ENCODE measurements at places on chromosomes 12 and 14. TPM values are rescaled to one million over a fixed set of nuclear protein-coding genes. Genes with fewer than 3 reads are reported as not detected.

Gene BORCS5
- total RNA-seq, result 13.9 TPM

DNA sequence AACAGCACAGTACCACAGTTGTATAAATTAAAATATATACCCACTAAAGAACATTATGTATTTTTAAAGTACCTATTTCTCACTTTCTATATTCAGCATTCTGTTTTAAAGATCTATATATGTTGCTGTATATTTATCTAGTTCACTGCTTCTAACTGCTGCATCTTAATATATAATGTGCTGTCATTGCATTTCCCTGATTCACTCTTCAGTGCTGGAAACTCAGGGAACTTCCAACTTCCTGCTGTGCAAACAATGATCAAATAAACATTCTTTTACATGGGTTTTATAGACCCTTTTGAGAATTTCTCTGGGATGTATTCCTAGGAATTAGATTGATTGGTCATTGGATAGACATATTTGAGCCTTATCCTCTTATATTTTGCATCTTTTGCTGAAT lies 379.1 kb downstream of the APAF1 start:
- H3K27ac ChIP-seq, result no peak overlapping the region
- H3K4me3 ChIP-seq, result no peak overlapping the region
- H3K4me1 ChIP-seq, result no peaks in the 10 kb centered on the region
- H3K36me3 ChIP-seq, result peaks cover 7% of the 10 kb centered on the region
- no peak for DNase-seq
- H3K27me3 ChIP-seq, result no peaks in the 10 kb centered on the region

DNA sequence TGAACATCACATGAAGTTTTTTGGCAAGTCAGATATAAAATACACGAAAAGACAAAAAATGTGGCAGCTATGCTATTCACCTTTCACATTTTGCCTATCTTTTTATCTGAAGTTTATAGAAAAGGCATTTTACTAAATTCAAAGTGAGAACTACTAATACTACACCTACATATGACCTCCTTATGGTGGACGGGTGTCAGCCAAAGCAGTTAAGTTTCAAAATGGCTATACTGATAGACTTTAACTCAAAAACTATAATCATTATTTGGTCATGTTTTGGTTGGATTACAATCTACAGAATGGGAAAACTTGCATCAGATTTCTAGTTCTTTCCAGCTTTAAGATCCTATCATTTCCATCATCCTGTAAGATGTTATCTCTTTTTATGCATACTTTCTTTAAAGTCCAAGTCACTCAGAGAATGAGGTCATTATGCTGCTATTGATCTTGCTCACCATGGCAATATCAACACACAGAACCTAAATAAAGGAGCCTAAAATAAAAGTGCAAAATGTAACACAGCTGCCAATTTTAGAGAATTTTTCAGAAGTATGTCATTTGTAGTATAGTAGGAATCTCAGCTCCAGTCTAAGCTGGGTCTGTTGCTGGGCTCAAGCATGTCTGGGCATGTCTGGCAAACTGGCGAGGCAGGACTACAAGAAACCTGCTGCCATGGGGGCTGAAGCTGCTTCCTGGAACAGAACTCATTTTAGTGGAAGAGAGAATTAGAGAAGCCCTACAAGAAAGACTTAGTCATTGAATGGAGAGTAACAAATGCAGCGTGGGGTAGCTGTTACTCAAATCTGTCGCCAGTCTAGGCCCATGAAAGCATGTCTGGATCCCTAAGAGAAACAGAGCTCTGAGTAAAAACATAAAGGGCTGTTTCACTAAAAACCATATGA lies 7.6 kb upstream of the AEBP2 start:
- H3K27me3 ChIP-seq, result no peaks in the 10 kb centered on the region
- H3K4me3 ChIP-seq, result no peak overlapping the region
- DNase-seq, result peak; percentile 64
- peaks cover 21% of the 10 kb centered on the region for H3K36me3 ChIP-seq
- peak overlapping the region; percentile 29 for H3K27ac ChIP-seq

Gene FAIM2
- total RNA-seq, result 0.42 TPM

Gene DLK1
- 2.8 TPM for total RNA-seq

- no peaks in the 10 kb centered on the region for H3K36me3 ChIP-seq
- H3K4me1 ChIP-seq, result no peaks in the 10 kb centered on the region
These were observed 12.8 kb upstream of the WIF1 start for GRCh38 chr12:65133879-65134278.

- no peak overlapping the region for H3K4me3 ChIP-seq
- H3K27ac ChIP-seq, result no peak overlapping the region
- no peak for DNase-seq
- no peaks in the 10 kb centered on the region for H3K27me3 ChIP-seq
- H3K36me3 ChIP-seq, result no peaks in the 10 kb centered on the region
- no peaks in the 10 kb centered on the region for H3K4me1 ChIP-seq
These were observed 45.2 kb upstream of the BAZ1A start for GRCh38 chr14:34920339-34920738.

DNA sequence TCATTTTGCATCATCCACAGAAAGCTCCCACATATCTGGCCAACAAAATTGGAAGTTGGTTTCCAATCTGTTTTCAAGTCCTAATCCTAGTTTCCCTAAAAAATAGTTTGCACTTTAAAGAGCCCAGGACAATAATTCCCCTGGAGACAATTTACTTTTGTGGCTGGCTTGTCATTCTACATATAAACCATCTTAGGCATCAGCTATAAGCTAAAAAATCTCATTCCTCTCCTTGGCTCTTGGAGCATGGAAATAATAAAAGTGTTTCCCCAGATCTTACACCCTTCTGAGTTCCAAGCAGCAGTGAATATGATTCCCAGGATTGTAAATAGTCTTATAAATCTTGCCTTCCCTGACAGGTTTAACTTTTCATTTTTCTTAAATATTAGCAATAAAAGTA lies 89.1 kb upstream of the NUDT4 start:
- H3K4me3 ChIP-seq, result no peak overlapping the region
- H3K27me3 ChIP-seq, result no peaks in the 10 kb centered on the region
- H3K4me1 ChIP-seq, result no peaks in the 10 kb centered on the region
- DNase-seq, result no peak
- peaks cover 8% of the 10 kb centered on the region for H3K36me3 ChIP-seq

DNA sequence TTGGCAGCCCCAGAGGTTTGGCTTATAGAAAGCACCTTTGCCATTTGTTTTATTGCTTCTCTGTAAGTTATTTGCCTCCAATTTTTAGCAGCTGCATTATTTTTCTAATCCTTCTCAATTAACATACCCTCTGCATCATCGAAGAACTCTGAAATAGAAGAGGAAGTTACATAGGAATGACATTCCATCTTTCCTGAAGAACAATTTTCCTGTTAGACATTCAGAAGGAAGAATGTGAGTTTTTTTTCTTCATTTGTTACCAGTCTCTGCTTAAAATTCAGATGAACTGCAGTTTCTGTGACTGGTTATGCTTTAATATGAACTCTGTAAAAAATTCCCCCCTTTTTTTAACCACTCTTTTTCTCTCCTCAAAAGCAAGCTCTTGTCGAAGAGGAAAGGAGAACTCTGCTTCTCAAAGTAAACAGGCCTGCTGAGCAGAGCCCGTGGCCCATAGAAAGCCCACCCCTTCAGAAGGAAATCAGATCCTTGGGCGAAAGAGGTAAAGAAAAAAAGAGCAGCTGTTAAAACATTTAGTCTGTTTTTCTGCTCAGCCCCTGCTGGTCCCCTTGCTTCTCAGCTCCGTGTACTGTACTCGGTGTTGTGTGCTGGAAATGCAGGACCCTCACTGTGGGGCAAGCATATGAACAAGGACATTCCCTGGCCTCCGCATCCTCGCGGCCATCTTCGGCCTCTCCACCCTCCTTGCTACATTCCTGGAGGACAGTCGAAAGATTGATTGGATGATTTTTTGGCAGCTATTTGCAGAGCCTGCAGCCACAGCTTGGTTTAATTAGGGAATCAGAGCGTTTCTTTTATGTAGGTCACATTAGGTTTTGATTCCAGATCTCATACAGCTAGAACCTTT lies 164.4 kb upstream of the LRIG3 start:
- H3K27ac ChIP-seq, result no peak overlapping the region
- H3K27me3 ChIP-seq, result no peaks in the 10 kb centered on the region
- DNase-seq, result peak; percentile 44
- no peak overlapping the region for H3K4me3 ChIP-seq

GRCh38 chr12:96274331-96274730 lies 80.2 kb downstream of the ELK3 start:
- no peak overlapping the region for H3K4me3 ChIP-seq
- H3K4me1 ChIP-seq, result no peaks in the 10 kb centered on the region
- DNase-seq, result no peak
- H3K36me3 ChIP-seq, result peaks cover 16% of the 10 kb centered on the region
- no peaks in the 10 kb centered on the region for H3K27me3 ChIP-seq

- peaks cover 97% of the 10 kb centered on the region for H3K36me3 ChIP-seq
- no peak overlapping the region for H3K27ac ChIP-seq
- no peaks in the 10 kb centered on the region for H3K4me1 ChIP-seq
- H3K27me3 ChIP-seq, result no peaks in the 10 kb centered on the region
These were observed 20.2 kb upstream of the NXPH4 start for GRCh38 chr12:57196439-57196838.

- H3K27ac ChIP-seq, result no peak overlapping the region
- no peak overlapping the region for H3K4me3 ChIP-seq
- DNase-seq, result no peak
- H3K36me3 ChIP-seq, result no peaks in the 10 kb centered on the region
- H3K4me1 ChIP-seq, result no peaks in the 10 kb centered on the region
- H3K27me3 ChIP-seq, result no peaks in the 10 kb centered on the region
These were observed 65.7 kb upstream of the ASPG start for GRCh38 chr14:104019806-104020205.

Gene CD163L1
- total RNA-seq, result 0.18 TPM

GRCh38 chr12:66119870-66120241 lies 10.7 kb downstream of the LLPH start:
- no peaks in the 10 kb centered on the region for H3K27me3 ChIP-seq
- peaks cover 29% of the 10 kb centered on the region for H3K36me3 ChIP-seq
- no peak for DNase-seq
- H3K4me1 ChIP-seq, result no peaks in the 10 kb centered on the region
- no peak overlapping the region for H3K27ac ChIP-seq

- H3K36me3 ChIP-seq, result no peaks in the 10 kb centered on the region
- no peak overlapping the region for H3K4me3 ChIP-seq
- no peak overlapping the region for H3K27ac ChIP-seq
- H3K4me1 ChIP-seq, result no peaks in the 10 kb centered on the region
- DNase-seq, result no peak
These were observed 20.0 kb downstream of the RBMS2 start for GRCh38 chr12:56541631-56542030.

Gene IFNG-AS1
- total RNA-seq, result not detected

DNA sequence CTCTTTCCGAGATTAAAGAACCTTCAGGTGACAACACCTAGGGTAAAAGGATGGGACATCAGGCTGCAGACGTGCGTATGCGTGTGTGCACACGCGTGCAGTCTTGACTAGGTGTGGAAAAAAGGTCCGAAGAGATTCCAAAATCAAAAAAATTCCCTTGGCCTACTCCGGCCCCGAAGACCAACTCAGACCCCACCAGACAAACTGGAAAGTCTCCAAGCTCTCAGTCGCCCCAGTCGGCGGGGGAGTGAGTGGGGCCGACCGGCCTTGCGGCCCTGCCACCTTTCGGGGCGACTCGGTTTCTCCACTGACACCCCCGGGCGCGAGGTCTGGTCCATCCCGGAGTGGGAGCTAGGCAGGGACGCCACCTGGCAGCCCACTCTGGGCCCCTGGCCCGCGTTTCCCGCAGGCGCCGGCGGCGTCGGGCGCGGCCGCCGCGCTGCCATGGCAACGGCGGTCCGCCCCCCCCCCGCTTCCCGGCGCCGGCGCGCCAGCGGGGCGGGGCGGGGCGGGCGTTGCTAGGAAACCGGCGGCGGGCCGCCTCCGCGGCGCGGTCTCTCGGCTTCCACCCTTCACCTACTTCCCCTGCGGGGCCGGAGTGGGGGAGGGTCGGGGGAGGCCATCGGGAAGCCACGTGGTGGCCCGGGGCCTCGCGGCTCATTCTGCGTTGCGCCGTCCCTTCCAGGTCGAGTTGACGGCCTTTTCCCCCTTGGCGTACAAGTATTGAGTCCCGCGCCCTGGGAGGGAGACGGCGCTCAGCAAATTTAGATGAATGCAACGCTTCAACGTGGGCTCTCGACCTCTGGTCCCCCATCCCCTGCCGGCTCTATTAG lies 253.1 kb downstream of the EFCAB11 start:
- no peaks in the 10 kb centered on the region for H3K4me1 ChIP-seq
- peak overlapping the region; percentile 63 for H3K4me3 ChIP-seq
- peak; percentile 90 for DNase-seq
- H3K27ac ChIP-seq, result no peak overlapping the region
- H3K27me3 ChIP-seq, result no peaks in the 10 kb centered on the region

Gene STAC3
- 2.0 TPM for total RNA-seq

DNA sequence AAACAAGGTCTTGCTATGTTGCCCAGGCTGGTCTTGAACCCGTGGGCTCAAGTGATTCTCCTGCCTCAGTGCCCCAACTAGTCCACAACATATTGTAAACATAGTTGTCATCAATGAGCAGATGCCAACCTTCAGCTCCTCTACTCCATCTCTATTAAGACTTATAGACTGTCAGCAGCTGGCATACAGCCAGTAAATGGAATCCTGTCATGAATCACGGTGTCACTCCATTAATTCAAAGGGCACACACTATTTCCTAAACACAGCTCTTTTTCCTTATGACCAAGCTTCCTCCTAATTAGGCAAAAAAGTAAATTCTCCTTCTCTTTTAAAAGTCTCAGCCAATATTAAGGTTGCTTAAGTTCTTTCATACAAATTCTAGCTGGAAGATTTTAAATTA lies 111.2 kb downstream of the ITPR2 start:
- no peak overlapping the region for H3K27ac ChIP-seq
- no peak for DNase-seq
- no peaks in the 10 kb centered on the region for H3K27me3 ChIP-seq

DNA sequence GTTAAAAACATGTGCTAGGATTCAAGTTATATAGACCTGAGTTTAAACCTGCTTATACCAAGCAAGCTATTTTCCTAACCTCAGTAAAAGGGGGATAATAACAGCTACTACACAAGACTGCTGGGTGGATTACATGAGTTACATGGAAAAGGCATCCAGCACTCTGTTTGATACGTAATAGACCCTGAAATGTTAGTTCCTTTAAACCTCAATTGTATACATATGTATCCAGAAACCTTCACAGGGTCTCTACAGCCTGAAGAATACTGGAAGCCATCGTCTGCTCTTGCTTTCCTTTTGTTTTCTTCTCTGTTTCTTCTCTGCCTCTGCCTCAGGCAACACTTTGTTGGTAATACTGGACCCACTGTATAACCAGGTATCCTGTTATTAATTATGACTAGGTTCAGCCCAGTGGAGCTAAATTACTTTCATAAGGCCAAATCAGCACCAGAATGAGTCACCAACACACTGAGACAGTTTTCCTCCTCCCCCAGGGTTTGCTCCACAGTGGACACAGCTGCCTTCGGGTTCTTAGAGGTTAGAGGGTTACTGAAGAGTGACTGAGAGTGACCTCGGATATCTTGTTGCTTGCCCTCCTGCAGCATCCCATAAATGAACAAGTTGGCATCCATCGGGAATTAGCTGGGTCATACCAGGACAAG lies 127.1 kb downstream of the CAPZA3 start:
- peaks cover 4% of the 10 kb centered on the region for H3K4me1 ChIP-seq
- peaks cover 12% of the 10 kb centered on the region for H3K36me3 ChIP-seq
- H3K27me3 ChIP-seq, result no peaks in the 10 kb centered on the region
- H3K27ac ChIP-seq, result no peak overlapping the region
- H3K4me3 ChIP-seq, result no peak overlapping the region

- H3K27ac ChIP-seq, result no peak overlapping the region
- peaks cover 38% of the 10 kb centered on the region for H3K36me3 ChIP-seq
- DNase-seq, result peak; percentile 72
- peaks cover 6% of the 10 kb centered on the region for H3K4me1 ChIP-seq
- no peaks in the 10 kb centered on the region for H3K27me3 ChIP-seq
These were observed 44.2 kb upstream of the MMP17 start for GRCh38 chr12:131783915-131784541.

Measured in H9 (cell line).